ENCODE measurements at places on chromosomes 3 and 15.

DNA sequence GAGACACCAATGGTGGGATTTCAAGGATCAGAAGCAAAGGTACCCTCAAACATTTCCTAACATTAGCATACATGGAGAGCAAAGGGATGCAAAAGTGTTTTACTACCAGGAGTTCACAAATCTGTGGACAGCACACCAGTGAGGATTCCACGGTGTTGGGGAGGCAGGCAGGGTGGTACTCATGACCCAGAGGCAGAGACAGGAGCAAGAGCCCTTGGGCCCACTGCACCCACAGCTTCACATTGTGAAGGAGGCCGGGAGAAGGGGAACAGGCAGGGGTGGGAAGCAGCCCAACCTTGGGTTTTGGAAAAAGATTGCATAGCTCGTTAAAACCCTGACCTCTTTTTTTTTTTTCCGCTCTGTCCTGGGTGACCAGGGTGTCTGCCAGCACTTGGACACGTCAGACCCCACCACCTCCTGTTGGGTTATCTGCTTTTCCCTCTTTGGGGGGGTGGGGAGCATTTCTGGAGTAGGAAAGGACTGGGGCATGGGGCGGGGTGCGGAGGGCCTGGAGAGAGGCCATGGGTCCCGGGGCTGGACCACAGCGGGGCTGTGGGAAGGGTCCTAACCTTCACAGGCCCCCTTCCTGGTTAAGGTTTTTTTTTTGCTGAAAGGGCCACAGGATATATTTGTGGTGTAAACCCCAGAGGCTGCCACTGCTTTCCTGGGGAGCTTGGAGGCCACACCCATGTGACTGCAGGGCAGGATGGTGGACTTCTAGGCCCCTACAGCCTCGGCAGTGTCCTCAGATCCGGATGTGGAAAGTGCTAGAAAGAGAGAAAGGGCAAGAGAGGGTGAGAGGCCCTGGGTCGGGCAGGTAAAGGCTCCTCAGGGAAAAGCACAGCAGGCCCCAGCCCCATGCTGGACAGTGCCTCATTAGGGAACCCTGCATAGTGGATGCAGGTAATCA, 12.5 kb downstream of the SH2D7 start:
- no peak for DNase-seq

DNA sequence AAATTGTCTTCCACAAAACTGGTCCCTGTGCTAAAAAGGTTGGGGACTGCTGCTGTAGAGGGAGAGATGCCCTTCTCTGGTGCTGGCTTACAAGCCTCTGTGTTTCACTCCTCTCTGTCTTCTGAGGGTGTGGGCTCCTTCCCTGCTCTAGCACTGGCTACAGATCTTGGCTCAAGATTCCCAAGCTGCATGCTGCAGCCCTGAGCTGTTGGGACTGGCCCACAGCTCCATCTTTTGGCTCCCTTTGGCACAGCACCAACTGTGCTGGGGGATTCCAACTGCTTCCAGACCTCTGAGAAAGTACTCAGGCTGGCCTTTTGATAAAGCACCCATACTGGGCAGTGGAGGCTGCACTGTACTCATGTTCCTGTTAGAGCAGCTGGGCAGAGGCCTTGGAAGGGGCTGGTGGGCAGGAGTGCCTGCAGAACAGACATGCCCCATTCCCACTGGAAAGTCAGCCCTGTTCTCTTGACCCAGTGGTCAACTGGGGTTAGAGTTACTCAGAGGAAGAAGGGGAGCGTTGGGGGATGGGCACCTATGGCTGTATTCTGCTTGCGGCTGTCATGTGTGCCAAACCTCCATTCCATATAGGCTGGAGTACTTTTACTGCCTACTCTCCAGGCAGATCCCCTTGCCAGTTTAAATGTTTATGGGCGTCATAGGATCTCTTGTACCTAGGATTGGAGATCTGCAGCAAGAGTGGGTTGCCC, 55.7 kb downstream of the GALK2 start:
- no peak for DNase-seq

GRCh38 chr3:12986986-12987385, 86.2 kb downstream of the IQSEC1 start:
- DNase-seq, result no peak

DNA sequence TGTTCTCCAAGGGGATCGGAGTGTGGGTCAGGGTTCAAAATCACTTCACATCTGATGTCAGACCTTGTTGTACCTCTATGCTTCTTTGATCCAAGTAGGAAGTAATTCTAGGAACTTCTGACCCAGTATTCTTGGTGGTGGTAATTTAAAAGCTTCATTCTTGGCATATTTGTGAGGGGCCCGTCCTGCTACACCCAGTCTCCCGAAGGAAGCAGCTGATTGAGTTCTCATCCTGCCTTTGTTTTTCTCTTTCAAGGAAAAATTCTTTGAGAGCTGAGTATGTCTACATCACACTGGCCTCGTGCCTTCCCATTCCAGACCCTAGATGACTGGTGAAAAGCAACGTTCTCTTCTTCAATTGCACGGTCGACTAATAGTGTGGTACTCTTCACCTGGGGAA, 234.4 kb upstream of the TPRG1 start:
- DNase-seq, result no peak

- peak; percentile 40 for DNase-seq
Measured at GRCh38 chr3:33787328-33788009, 11.0 kb upstream of the PDCD6IP start.

DNA sequence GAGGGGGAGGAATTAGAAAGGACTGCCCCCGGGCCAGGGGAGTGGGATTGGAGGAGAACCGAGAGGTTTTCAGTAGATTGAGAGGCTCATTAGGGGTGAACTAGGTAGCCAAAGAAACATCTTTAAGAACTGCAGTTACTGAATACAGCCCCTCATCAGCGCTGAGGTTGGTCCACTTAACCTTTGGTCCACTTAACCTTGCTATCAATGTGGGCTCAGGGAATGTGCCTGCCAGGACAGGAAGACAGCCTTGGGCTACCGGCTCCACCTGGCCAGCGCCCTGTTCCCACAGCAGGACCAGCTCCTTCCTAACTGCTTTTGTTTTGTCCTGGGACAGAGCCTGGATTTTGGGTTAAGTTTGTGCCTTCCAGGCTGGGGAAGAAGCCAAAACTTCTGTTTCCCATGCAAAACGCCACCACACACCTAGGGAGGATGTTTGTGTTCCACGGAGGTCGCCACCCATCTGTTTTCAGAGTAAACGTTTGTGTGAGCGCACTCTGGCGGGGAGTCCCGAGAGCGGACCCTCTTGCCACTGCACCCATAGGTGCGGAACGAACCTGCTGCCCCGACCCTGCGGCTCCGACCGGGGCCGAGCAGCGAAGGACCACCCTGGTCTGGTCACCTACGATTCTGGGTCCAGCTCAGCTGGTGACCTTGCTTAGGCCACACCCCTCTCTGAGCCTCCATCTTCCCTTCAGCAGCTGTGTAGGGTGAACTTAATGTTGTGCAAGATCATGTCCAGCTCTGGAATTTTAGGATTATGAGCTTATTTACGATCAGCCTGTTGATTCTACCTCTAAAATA, 107.4 kb downstream of the VGLL4 start:
- DNase-seq, result no peak

- DNase-seq, result no peak
Measured at GRCh38 chr3:178072391-178073305, 463.6 kb upstream of the KCNMB2 start.

- no peak for DNase-seq
Measured at GRCh38 chr3:195107593-195107992, 163.4 kb downstream of the XXYLT1 start.

- no peak for DNase-seq
Measured at GRCh38 chr3:59514865-59515482, 465.1 kb upstream of the CFAP20DC start.

- no peak for DNase-seq
Measured at GRCh38 chr3:159950156-159950898, 38.3 kb upstream of the IL12A start.

DNA sequence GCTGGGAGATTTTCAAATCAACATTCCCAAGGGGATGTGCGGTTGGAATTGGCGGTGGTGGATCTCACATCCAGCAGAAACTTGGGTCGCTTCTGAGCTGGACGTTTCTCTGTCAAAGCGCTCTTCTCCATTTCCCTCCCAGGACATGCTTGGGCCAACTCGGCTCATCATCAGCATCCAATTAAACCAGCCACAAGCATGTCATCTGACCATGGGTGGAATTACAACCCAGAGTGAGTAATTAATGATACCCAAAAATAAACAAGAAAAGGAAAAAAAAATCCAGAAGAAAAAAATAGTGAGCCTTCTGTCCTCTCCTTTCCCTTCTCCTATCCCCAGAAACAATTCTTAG, 111.2 kb downstream of the XXYLT1 start:
- no peak for DNase-seq

- no peak for DNase-seq
Measured at GRCh38 chr3:116743062-116743461, 33.5 kb downstream of the TUSC7 start.

- DNase-seq, result no peak
Measured at GRCh38 chr15:96849271-96849900, 518.9 kb downstream of the NR2F2 start.

DNA sequence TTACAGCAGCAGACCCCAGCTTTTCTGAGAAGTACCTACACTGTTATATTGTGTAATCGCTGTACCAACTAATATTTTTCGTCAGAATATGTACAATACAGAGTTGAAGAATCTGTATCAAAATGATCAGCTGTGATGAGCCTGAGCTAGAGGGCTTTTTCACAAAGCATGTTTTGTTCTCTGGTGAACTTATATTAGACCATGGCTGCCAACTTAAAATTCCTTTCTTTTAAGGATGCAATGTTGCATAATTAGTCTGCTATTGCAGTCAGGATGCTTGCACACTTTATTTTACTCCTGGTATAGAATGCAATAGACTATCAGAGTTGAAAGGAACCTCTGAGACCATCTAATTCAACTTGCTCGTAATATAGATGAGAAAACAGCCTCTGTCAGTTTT, 127.8 kb downstream of the RBMS3 start:
- DNase-seq, result no peak

- no peak for DNase-seq
Measured at GRCh38 chr3:184786280-184786941, 25.6 kb upstream of the VPS8 start.

DNA sequence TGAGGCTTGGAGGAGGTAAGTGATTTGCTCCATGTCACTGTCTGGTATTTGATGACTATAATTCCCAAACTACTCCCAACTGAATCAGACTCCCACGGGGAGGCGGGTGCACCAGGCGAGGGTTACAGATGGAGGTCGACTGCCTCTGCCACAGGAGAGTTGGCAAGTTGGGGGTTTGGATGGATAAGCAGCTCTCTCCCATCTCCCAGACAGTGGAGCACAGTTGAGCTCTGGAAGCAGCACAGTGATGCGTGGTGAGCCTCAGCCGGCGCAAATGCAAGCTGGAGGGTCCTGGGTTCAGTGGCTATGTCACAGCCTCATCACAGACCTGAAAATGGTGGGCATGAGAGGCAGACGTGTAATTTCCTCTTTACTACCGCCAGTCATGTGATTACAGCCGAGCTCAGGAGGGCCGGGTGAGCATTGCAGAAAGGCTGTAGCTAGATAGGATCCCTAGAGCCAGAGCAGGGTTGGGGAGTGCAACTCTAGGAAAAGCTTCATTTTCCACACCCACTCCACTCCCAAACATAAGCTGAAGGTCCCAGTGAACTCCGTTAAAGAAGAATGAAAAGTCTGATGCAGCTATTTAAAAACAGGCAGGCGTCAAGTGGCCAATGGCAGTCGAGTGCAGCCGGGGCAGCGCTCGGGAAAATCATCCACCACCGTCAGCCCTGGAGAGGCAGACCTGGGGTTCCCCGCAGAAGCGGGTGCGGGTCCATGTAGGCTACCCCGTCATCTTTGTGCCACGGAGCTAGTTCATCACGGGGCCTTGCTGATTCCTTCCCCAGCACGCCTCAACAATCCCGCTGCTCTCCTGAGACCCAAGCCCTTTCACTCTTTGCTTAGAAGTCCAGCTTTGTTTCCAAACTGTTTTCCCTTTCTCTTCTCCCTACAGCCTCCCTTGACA, 33.3 kb upstream of the VPS8 start:
- DNase-seq, result no peak

Measured in RWPE1 (cell line).